Stimulated activated CD8-positive, alpha-beta memory T cell treated with anti-CD3 and anti-CD28 coated beads, Interleukin-4, amount 100 ng/mL, for 1 hour (primary cell): ENCODE measurements at places on chromosomes 1 and 21.

GRCh38 chr1:42324398-42325013, 10.5 kb downstream of the FOXJ3 start:
- no peak for DNase-seq

GRCh38 chr1:241586905-241587512, 53.2 kb downstream of the CHML start:
- DNase-seq, result no peak

- no peak for DNase-seq
Measured at GRCh38 chr1:245330951-245331350, 176.2 kb downstream of the KIF26B start.

- no peak for DNase-seq
Measured at GRCh38 chr1:55749975-55750627, 534.9 kb upstream of the USP24 start.

DNA sequence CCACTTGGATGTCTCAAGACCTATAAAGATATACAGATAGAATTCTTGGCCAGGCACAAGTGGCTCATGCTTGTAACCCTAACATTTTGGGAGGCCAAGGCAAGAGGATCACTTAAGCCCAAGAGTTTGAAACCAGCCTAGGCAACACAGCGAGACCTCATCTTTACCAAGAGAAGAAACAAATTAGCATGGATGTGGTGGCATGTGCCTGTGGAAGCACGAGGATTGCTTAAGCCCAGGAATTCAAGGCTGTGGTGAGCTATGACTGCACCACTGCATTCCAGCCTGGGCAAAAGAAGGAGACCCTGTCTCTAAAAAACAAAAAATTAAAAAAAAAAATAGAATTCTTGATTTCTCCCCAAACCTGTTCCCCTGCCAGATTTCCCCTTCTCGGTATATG, 8.3 kb downstream of the ASAP3 start:
- no peak for DNase-seq

GRCh38 chr1:85681087-85681486, 27.1 kb downstream of the ZNHIT6 start:
- DNase-seq, result no peak

DNA sequence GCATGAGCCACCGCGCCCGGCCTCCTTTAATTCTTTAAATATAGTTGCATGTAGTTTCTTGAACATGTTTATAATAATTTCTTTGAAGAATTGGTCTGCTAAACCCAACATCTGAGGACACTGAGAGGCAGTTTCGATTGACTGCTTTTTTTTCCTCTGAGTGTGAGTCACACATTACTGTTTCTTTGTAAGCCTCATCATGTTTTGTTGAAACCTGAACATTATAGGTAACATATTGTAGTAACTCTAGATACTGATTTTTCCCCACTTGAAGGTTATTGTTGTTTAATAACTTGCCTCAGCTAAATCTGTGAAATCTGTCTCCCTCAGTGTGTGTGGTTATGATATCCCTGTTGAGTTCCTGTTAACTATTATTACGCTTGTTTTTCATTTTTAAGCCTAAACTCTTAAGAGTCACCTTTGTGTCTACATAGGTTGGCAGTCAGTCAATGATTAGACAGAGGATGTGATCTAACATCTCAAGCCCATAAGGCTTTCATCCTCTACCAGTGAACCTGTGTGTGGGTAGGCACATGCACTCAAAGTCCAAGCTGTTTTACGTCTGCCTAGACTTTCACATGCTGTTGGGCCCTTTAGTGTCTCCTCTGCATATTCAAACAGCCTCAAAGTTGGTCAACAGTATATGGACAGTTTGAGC, 155.5 kb downstream of the KCNH1 start:
- DNase-seq, result no peak

GRCh38 chr1:187110351-187110750, 281.6 kb downstream of the PLA2G4A start:
- no peak for DNase-seq

- no peak for DNase-seq
Measured at GRCh38 chr1:151373196-151373595, 691 bp upstream of the SELENBP1 start.

DNA sequence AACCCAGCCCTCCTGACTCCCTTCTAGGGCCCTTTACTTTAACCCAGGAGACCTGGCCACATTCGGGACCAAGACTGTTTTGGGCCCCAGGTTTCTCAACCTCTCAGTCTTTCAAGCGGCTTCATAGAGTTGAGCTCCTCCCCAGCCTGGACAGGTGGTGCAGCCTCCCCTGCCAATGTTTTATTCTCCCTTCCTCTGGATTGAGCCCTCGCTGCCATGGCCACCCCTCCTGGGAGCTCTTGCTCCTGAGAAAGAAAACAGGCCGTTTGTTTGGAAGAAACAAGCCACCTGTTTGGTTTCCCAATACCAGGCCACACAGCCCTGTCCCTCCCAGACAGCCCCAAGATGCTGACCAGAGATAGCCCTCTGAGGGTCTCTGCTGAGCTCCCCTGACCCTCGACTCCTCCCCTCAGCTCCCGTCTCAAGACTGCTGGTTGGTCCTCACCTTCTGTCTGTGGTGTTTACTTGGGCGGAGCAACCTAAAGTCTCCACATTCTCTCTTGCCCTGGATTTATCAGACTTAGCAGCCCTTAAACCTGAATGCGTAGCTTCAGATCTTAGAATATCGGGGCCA, 3.3 kb downstream of the TMEM51 start:
- DNase-seq, result no peak

- no peak for DNase-seq
Measured at GRCh38 chr1:23936481-23937176, 23.0 kb upstream of the PNRC2 start.

DNA sequence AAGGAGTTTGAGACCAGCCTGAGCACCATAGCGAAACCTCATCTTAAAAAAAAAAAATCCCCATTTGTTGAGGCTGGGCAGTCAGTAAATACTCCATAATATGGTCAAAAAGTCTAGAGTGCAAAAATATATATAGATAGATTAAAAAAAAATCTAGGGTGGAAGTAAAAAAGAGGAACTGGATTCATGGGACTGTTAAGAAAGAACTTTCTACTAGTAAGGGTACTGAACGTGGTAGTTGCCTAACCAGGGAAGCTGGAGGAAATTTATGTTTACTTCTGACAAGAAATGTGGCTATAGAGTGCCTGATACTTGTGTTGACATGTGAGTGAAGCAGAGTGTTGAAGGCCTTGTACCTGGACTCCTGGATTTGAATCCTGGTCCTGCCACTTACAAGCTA, 265.9 kb upstream of the FAM78B start:
- DNase-seq, result no peak

- DNase-seq, result no peak
Measured at GRCh38 chr21:17580319-17580718, 32.4 kb downstream of the BTG3 start.

GRCh38 chr1:80392529-80392928, 1386.0 kb upstream of the ADGRL4 start:
- no peak for DNase-seq

DNA sequence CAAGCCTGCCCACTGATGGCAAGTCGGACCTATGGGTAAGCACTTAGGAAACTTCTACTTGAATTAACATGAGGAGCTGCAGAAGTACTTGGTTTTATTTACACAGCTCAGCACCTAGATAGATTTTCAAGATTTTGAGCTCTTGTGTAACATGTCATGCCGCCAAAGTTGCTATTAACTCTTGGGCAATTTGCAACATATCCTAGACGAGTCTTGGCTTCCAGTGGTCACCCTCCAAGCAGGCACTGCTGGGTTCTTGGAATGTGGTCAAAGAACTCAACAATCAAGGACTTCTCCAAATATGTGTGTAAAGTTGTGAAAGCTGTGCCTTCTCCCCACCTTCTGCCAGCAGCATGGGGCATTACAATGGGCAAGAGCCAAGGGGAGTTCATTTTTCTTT, 17.8 kb upstream of the GUCA2B start:
- no peak for DNase-seq

- no peak for DNase-seq
Measured at GRCh38 chr1:207698822-207699483, 52.9 kb upstream of the CD46 start.

- DNase-seq, result no peak
Measured at GRCh38 chr1:212858461-212859265, 588 bp downstream of the FLVCR1 start.

DNA sequence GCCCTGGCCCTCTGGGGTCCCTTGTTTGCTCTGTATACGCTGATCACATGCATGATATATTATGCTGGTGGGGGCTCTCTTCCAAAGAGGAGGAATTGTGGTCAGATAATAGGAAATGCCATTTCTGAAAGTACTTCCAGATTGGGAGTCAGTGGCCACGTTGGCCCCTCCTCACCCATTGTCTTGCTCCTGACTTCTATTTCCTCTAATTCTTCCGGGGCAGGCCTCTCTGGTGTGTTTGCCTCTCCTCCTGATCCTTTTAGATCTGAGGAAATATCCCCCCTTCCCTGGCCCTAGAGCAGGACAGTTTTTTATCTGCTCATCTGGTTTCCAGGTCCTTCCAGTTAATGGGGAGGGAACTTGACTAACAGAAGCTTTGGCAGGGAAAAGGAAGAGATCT, 2.9 kb downstream of the VANGL2 start:
- no peak for DNase-seq

- DNase-seq, result no peak
Measured at GRCh38 chr21:25586326-25586725, 21.0 kb downstream of the MRPL39 start.

- no peak for DNase-seq
Measured at GRCh38 chr1:153542956-153543711, 2.4 kb upstream of the S100A5 start.

DNA sequence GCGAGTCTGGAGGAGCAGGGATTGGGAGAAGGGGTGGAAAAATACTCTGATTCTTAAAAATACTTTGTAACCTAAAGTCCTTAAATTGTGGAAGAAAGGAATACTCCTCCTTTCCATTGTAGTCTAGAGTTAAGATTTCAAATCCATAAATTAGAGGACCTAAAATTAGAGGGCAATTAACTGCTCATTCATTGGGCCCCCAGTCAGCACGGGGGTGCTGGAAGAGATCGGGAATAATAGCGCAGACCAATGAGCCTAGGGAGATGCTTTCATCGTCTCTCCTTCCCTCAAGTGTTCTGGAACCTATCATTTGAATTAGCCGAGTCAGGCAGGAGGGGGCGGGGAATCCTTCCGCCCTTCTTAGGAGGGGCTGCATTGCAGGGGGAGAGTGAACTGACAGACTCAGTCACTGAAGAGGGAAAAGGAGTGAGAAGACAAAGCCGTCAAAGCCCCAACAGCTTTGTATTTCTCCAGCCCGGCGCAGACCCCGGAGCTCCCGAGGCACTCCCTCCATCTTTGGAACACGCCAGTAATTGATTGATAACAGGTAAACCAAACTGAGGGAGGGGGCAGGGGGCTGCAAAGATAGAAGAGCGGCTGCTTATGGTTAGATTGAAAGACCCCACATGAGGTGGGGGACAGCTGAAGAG, at the start of gene MLLT11:
Gene MLLT11 (plus strand): TSS at position 391 of the 650 bp plus-strand sequence. CDS start 6,828 bp downstream, outside the sequence.
- no peak for DNase-seq

- DNase-seq, result no peak
Measured at GRCh38 chr1:245074232-245074747, 80.5 kb upstream of the KIF26B start.

DNA sequence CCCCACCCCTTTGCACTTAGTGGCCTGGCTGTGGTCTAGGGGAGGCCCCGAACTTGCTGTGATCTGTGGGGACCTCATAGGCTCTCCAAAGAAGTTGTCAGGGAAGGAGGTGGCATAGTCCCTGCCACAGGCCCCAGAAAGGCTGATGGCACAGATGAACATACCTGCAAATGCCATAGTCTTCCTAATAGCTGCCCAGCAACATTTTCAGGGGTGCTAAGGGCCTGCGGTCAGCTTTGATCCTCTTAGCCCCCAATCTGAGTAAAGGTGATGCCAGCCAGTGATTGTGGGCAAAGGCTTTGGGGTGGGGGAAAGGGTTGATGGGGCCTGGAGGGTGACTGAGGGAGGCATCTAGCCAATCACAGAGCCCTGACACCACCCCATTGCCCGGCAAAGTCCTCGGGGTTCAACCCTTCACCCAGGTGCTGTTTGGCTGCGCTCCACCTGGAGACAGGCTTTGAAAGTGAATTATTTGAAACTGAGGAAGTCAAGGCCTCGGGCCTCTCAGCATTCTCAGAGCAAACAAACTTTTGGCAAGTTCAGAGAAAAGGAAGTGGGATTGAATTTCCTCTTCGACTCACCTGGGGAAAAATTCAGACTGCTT, 35.8 kb downstream of the PAX7 start:
- no peak for DNase-seq

GRCh38 chr1:66380452-66381212, 153.3 kb upstream of the SGIP1 start:
- no peak for DNase-seq

DNA sequence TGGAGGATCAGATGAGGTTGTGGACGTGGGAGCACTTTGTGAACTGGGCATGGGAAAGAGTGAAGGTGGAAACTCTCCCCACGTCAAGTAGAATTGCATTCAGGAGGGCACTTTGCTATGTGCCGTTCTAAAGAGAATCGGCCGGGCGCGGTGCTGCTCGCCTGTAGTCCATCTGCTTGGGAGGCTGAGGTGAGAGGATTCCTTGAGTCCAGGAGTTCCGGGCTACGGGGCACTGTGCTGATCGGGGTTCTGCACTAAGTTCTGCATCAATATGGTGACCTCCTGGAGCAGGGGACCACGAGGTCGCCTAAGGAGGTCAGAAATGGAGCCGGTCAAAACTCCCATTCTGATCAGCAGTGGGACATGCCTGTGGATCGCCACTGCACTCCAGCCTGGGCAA, 141.9 kb downstream of the PEX14 start:
- no peak for DNase-seq

DNA sequence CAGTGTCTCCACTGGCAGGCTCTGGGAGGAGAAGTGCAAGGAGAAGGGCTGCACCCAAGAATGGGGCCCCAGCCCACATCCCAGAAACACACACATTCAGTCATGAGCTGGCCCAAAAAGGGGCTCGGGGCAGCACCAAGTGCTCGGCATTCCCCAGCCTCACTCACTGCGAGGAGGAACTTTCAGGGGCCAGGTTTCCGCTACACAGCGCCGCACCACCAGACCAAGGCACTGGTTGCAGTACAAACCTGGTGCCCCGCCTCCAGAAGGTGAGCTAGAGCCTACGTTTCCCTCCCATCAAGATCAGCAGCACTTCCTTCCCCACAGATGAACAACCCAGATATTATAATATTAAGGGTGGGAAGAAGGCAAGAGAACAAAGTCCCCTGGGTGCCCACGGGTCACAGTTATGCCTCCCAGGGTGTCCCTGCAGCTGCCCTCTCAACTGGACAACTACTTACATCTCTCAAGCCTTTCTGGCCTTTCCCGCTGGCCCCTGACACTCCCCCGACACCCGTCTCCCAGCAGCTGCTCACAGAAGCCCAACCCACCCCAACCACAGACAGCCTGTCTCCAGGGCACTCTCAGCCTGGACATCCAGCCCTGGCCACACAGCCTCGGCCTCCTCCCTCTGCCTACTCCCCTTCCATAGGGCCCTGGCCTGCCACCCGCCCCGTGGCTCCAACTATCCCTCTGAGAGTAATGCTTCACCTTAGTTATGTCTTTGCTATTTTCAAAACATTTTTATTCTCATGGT, 3.8 kb downstream of the PBXIP1 start:
- DNase-seq, result peak; percentile 24

DNA sequence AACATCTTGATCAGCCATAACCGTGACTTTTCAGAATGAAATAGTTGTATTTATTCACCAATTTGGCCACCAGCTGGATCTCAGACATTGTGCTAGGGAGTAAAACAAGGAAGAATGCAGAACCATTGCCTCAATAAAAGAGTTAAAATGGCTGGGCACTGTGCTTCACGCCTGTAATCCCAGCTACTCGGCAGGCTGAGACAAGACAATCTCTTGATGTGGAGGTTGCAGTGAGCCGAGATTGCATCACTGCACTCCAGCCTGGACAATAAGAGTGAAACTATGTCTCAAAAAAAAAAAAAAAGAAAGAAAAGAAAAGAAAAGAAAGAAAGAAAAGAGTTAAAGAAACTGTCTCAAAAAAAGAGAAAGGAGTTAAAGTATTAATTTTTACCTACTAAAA, 199.5 kb downstream of the TPR start:
- DNase-seq, result no peak

GRCh38 chr1:152036267-152037216, at the start of gene S100A11:
S100A11 (minus strand) TSS chr1:152037004; CDS start chr1:152036915, 89 bp downstream.
- peak; percentile 59 for DNase-seq
